Tongue (tissue), 3 donors: ENCODE measurements at places on chromosomes 12 and 14. TPM values are rescaled to one million over a fixed set of nuclear protein-coding genes. Genes with fewer than 3 reads are reported as not detected.
A peak's percentile ranks its signal among the peaks of the same experiment; 100 is the strongest.

PAX9 gene
- 31.5 TPM for total RNA-seq

MIP gene
- not detected for total RNA-seq

LGALS3 gene
- 114 TPM for total RNA-seq

TNS2 gene
- total RNA-seq, result 44.4 TPM

SLC25A47 gene
- not detected for total RNA-seq

PIK3C2G gene
- total RNA-seq, result 3.6 TPM

ABCC9 gene
- 121 TPM for total RNA-seq

LHX5 gene
- total RNA-seq, result not detected

ANKRD33 gene
- not detected for total RNA-seq

DACT1 gene
- 21.2 TPM for total RNA-seq

FZD10 gene
- 10.1 TPM for total RNA-seq

TSPAN19 gene
- not detected for total RNA-seq

KRT77 gene
- 0.10 TPM for total RNA-seq

DNA sequence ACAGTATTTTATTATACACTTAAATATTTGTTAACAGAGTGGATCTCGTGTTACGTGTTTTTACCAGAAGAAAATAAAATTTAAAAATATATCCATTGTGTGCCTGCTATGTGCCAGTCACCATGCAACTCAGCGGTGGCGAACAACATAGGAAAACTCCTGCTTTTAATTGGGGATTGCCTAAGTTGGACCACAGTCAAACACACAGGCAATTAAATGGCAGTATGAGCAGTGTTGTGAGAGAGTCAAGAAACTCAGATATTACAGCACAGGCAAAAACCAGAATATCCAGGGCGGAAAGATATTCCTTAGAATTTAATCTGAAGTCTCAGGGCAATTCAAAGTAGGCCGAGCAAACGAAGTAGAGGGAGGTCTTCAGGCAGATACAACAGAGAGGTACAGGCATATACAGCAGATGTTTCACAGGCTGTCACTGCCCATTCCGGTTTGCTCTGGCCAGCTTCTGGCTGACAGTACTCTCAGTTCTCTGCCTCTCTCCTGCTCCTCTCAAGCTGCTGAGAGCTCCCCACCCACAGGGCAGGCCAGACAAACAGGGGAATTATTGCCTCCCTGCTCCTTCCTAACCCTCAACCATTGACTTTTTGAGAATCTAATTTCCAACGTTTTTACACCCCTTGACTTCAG, 540.2 kb upstream of the TMEM132C start:
- peak; percentile 50 for DNase-seq

DNA sequence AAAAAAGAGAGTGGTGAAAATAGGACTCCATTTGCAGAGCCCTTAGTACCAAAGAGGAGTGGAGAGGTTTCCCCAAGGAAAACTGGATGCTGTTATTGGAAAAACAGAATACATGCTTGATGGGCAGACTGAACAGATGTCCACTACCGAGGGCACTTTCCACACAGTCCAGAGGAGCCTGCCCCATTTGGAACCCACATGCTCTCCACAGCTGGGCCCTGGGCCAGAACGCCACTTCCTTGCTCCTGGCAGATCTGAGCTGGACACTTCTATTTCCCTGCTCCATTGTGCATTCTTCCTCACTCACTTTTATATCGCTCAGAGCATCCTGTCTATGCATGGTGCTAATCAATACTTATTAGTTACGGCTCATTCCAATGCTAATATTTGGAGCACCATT, 249.9 kb downstream of the SLC15A4 start:
- DNase-seq, result no peak

DNA sequence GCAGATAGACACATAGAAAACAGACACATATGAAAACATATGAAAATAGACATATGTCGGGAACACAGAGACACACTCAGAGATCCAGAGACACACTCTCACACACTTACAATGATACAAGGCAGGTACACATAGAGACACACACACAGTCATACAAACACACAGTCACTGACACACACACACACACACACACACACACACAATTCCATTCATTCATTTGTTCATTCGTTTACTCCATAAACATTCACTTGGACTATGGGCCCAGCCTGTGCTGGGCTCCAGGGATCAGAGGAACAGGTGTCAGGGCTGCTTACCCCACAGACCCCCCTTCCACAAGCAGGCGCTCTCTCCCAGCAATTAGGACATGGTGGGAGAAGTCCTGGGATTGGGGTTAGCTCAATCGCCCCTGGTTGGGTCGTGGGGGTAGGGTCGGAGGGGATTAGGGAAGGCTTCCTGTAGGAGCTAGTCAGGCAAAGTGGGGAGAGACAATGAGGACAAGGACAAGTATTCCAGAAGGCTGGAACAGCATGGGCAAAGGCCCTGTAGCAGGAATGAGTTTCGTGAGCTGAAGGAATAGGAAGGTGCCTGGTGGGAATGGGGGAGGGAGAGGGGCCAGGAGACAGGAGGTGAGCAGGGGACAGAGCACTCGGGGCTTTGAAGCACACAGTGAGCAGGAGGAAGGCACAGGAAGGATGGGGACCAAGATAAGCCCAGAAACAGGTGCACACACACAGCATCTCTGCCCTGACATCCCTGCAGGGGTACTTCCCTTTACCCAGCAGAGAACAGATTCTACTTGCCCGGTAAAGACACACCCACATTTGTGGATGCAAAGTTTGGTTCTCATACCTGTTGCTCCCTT, 6.5 kb downstream of the RASAL1 start:
- no peak for DNase-seq

- peak; percentile 56 for DNase-seq
These were observed 89.0 kb downstream of the AKAP6 start for GRCh38 chr14:32417956-32418552.

GRCh38 chr14:53103636-53104340, 49.3 kb downstream of the DDHD1 start:
- no peak for DNase-seq

DNA sequence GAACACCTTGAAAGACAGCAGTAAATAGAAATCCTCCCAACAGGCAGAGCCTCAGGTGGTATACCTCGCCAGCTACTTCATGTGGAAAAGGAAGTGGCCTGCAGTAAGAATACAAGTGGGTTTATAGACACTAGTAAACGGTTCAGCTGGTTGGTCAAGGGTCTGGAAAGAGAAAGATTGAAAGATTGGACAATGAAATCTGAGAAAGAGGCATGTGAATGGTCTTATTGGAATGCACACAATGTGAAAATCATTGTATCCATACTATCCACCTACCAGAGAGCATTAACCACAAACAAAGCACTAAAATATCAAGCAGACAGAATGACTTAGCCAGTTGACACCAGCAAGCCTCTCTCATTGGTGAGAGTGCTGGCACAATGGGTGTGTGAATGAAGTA, 98.2 kb downstream of the SSPN start:
- DNase-seq, result no peak

- no peak for DNase-seq
These were observed 86.5 kb downstream of the SLC25A47 start for GRCh38 chr14:100409651-100410050.

- no peak for DNase-seq
These were observed 5.0 kb upstream of the CD4 start for GRCh38 chr12:6784296-6784695.

DNA sequence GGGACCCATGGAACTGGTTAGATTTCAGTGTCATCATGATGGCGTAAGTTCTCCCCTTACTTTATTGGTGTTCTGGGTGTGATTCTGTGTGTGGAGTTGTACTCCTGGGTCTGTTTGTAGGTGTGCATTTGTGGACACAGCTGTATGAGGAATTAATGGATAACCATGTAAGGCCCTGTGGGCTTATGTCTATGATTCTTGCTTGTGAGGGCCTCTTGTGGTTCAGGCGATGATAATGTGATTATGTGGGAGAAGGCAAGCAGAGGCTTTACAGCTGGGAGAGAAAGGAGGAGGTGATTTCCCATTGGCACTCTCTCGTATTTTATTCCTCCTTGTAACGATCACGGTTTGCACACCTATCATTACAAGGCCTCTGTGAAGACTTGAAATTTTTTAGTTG, 96.1 kb downstream of the SCN8A start:
- peak; percentile 18 for DNase-seq

GRCh38 chr12:106197906-106198623, 49.8 kb downstream of the CKAP4 start:
- DNase-seq, result no peak

DNA sequence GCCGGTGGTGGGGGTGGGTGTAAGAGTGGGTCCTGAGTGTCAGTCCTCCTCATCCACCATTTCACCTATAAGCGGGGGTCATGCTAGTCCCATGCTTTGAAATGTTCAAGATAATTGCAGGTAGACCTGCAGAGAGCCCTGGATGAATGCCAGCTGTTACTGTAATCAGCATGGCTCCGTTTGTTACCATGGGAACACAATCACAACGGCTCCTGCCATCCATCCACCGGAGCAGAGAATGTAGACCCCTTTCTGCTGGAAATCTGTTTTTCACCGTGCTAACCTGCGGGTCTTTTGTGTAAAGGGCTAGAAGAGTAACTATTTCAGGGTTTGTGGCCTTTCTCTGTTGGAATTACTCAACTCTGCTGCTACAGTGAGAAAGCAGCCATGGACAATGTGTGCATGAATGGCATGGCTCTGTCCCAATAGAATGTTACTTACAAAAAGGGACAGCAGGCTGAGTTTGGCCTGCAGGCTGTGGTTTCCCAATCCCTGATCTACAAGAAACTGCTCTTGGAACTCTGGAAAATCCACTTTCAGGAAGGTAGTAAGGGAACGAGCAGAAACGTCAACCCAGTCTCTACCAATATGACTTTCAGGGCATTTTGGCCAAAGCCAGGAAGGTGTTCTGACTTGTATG, 36.1 kb downstream of the KCTD10 start:
- no peak for DNase-seq

DNA sequence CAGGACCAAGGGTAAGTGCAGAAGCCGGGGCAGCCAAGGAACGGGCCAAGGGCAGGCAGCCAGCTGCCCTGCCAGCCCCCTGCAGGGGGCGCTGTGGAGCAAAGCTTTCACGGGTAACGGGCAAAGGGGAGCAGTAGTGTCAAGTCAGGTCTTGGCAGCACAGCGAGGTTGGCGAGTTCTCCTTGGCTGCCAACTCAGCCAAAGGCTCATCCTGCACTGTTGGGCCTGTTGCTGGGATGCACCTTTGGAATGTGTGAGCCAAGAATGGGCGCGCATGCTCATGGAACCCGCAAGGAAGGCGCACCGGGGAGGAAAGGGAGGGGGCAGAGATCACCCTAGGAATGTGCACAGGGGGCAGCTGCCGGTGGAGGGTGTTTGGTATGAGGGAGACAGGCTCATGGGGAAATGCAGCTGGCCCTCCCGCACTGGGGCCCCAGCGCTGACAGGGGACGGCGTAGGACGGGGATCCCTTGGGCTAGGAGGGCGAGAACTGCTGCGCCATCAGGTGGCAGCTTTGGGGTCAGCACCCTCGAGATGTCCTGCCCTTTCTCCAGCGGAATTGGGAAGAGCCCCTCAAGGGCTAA, 138.0 kb downstream of the ASCL4 start:
- DNase-seq, result peak; percentile 3

- no peak for DNase-seq
These were observed 261.9 kb upstream of the LRIG3 start for GRCh38 chr12:59182191-59182590.

- no peak for DNase-seq
These were observed 7.3 kb downstream of the DYRK4 start for GRCh38 chr12:4569261-4569660.

DNA sequence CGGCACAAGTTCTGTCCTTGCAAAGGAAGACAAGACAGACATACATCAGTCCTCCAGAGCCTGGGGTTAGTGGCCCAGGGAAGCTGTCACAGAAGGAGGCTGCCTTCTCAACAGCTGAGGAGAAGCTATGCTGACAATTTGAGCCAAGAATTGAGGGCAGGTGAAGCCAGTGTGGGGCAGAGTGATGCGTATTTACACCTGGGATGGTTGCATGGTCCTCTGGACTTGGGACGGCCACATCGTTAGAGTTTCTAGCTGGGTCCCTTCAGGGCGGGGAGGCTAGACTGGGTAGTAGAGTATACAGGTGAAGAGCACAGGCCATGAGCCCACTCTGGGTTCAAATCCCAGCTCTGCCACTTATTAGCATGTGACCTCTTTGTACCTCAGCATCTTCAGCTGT, 16.5 kb downstream of the KRT85 start:
- DNase-seq, result no peak

DNA sequence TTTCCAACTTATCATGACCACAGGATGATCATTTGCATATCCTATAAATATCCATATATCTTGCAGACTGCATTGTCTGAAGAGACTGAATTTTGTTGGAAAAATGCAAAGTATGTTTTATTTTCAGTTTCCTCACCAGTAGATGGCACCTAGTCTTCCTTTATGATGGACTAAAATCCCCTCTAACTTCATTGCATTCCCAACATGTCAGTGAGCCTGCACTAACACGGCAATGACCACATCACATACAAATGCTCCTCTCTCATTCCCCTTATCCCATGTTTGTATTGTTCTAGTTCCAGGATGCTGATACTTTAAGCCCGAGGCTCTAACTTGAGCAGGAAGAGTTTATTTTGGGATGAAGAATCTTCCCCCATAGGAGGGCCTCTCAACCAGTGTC, 24.7 kb upstream of the MYBPC1 start:
- peak; percentile 95 for DNase-seq

GRCh38 chr12:71306808-71307207, 132.8 kb upstream of the LGR5 start:
- DNase-seq, result no peak
